ENCODE measurements at places on chromosomes 6 and 20. TPM values are rescaled to one million over a fixed set of nuclear protein-coding genes. Genes with fewer than 3 reads are reported as not detected.

Gene CALHM4
- polyA plus RNA-seq: 0.60 TPM

Gene DLK2
- not detected for polyA plus RNA-seq

Gene RAET1L
- not detected for polyA plus RNA-seq

Gene VNN1
- 13.8 TPM for polyA plus RNA-seq

Gene LAMA4
- 5.6 TPM for polyA plus RNA-seq

Gene PAK5
- 0.22 TPM for polyA plus RNA-seq

Gene BTNL2
- not detected for polyA plus RNA-seq

Gene TMEM217
- 0.67 TPM for polyA plus RNA-seq

Gene IFNGR1
- polyA plus RNA-seq: 42.8 TPM

Gene PRR18
- not detected for polyA plus RNA-seq

Gene CFAP61
- polyA plus RNA-seq: 0.58 TPM

Measured in kidney (tissue), 22 donors.